ENCODE measurements at places on chromosomes 16 and 17.
A peak's percentile ranks its signal among the peaks of the same experiment; 100 is the strongest.

DNA sequence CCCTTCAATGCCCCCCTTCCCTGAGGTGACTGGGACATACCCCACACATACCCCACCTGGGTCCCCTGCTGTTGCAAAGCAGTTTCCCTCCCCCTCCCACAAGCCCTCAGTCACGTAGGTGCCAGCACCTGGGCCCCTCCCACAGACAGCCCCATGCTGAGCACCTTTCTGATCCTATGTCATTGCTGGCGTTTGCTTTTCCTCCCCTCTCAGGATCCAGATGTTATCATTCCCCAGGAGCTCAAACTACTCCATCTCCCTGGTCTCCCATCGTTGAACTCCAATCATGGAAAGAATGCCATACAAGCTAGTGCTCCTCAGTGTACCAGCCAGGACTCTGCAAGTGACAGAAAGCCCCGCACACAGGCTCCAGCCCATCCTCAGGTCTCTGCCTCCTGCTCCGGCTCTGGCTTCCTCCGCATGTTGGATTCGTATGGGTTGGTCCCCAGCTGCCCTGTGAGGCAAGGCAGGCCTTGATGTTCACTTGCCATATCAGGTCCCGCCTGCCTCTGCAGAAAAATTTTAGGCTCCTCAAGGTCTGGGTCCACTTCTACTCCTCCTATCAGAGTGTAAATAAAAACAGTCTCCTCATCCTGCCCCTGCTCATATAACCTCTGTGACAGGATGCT lies 31.4 kb upstream of the MED9 start:
- no peak for DNase-seq

DNA sequence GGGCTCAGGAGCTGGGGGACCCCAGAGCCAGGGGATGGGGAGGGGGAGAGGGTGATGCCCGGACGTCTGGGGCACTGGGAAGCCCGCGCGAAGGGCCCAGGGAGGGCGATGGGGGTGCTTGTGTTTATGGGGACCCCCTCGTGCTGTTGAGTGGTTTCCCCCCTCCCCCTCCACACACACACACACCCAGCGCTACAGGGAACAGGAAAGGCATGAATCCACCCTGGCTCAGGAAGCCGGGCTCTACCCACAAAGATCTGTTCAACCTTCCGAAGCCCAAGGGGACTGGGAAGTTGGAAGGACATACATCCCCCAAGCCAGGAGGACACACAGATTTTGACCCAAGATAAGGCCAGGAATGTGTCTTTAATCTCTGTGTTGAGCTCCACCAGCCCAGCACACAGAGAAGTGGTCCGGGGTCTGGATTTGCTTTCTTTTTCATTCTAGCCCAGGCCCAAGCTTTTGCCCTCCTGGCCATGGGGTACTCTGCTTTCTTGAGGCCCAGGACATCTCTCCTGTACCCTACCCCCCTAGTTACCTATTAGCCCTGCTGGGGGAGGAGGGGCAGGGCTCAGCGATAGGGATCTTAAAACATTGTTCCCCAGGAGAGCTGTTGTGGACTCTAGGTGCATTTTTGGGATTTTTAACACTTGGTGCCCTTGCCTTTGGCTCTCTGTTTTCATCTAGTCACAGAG lies 1.2 kb downstream of the UBALD2 start:
- DNase-seq = peak; percentile 49

DNA sequence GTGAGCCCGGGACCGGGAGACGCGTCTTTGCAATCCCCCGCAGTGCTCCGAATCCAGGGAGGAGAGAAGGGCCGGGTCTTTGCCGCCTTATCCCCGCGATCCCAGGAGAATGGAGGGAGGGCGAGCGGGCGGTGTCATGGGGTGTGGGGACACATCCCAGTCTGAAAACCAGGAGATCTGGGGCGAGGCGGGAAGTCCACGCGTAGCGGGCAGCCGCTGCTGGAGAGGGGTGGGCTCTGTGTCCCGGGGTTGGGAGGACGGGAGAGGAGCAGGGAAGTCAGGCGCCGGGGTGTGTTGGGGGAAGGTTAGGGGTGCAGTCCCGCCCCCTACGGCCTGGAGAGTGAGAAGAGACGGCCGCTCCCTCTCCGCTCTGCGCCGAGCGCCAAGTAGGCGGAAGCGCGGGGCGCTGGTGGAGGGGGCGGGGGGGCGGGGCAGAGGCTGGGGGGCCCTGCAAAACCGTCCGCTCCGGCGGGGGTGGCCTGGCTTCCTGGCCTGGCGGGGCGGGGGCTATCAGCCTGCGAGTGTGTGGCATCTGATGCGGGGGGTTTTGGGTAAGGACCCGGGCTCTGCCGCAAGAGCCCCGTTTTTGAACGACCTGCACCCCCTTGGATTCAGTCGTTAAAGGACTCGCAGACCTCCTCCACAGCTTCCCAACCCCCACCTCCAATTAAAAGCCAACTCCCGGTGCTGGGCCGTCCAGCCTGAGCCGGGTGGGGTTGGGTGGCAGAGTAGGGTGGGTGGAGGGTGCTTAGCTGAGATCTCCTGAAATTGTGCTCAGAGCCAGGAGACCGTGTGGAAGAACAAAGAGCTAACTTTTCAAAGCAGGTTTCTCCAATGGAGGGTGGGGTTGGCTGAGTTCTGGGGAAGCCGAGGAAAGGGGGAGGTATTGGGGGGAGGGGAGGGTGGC lies 654 bp downstream of the LASP1 start:
- DNase-seq = peak; percentile 57

GRCh38 chr17:2905269-2905668 lies 109.0 kb downstream of the RAP1GAP2 start:
- no peak for DNase-seq

DNA sequence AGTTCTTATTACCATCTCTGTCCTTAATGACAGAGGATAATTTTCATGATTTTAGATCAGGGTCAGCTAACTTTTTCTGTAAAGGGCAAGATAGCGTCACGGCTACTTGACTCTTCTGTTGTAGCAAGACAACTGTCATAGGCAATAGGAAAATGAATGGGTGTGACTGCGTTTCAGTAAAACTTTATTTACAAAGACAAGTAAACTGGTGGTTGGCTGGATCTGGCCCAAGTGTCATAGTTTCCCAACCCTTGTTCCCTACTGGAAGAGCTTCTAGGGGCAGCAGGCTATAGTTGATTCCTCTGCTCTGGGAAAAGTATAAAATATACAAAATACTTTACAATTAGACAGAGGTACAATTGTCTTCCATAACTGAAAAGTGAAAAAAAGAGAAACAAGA lies 50.6 kb upstream of the VPS4A start:
- no peak for DNase-seq

- no peak for DNase-seq
Observed at GRCh38 chr17:66477615-66478283, 175.3 kb downstream of the PRKCA start.

GRCh38 chr17:1643293-1643998 lies 2.1 kb downstream of the SCARF1 start:
- DNase-seq = no peak

GRCh38 chr17:43784628-43785101 lies 4.4 kb downstream of the CFAP97D1 start:
- DNase-seq = peak; percentile 40

DNA sequence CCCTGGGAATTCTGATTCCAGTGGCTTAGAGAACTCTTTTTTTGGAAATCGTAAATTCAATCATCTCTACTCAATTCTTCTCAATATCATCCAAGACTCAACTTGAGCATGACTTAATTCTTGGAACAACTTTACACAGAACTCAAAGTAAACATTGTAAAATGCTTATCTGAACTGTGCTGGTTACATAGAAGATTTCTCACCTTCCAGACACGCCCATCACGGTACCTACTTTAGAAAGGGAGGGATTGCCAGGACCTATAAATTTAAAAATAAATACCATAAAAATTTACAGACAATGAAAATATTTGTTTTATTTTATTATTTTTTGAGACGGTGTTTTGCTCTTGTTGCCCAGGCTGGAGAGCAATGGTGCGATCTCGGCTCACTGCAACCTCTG lies 26.5 kb downstream of the MAP1LC3B start:
- DNase-seq = no peak

DNA sequence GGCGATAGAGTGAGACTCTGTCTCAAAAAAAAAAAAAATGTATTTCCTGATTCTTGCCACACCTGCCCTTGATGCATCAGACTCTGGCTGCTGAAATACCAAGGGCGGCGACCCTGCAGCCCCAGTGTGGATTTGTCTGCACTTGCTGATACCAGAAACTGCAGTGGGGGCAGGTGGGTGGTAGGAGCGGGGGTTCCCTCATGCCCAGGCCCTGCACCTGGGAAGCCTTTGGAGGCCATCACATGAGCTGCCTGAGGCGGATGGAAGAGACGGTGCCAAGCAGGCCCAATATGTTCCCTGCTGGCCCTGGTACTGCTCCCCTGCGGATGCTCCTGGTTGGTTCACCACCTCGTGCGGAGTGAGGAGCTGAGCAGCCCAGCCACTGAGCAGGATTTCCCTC lies 50.6 kb downstream of the MARF1 start:
- DNase-seq = no peak

GRCh38 chr16:49351096-49351487 lies 22.5 kb upstream of the C16orf78 start:
- no peak for DNase-seq

DNA sequence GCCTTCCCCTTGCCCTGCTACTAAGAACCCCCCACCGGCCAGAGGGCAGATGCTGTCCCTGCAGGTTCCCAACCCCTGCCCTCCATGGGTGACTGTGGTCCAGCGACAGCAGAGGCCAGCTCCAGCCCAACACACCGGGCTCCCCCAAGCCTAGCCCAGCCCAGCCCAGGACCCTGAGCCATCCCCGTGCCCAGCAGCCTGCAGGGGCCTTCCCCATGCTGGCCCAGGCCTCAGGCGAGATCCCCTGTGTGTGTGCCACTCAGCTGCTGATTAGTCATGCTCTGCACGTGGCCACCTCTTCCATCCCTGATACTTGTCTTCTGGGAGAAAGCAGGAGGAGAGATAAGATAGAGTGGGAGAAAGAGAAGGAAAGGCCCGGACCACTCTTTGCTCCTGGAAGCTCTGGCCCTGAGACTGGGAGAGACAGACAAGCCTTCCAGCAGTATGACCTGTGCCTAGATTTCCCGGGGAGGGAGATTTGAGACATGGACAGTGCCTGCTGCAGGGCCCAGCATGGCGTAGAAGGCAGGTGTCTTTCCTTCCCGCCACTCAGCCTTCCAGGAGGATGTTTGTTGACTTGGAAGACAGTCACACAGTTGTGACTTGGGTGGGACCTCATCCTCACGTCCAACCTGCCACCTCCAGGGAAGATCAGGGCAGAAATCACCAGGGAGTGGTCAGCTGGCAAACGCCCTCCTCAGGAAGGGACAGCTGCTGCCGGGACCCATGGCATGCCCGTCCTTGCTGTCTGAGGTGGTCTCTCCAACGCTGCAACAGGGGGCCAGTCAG lies 41.3 kb upstream of the RASD1 start:
- no peak for DNase-seq

- no peak for DNase-seq
Observed at GRCh38 chr16:12716658-12717057, 87.0 kb downstream of the CPPED1 start.

- DNase-seq = no peak
Observed at GRCh38 chr17:47423406-47424295, 99.9 kb downstream of the EFCAB13 start.

GRCh38 chr16:55853114-55853513 lies 20.2 kb upstream of the CES1 start:
- DNase-seq = no peak

DNA sequence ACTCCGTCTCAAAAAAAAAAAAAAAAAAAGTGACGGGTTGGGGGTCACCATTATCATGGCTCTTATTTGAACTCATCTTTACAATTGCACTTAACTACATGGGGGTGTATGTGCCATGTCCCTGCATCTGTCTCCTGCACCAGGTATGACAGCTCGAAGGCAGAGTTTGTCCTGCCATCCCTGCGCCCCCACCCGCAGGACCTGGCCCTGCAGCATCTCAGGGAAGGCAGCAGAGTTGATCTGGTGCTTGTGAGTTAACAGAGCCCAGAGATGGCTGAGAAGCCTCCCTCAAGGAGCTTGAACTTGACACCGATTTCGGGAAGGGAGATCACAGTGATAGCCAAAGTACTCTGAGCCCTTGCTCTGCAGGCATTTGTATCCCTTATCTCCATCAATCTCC lies 44.8 kb downstream of the C16orf82 start:
- DNase-seq = no peak

DNA sequence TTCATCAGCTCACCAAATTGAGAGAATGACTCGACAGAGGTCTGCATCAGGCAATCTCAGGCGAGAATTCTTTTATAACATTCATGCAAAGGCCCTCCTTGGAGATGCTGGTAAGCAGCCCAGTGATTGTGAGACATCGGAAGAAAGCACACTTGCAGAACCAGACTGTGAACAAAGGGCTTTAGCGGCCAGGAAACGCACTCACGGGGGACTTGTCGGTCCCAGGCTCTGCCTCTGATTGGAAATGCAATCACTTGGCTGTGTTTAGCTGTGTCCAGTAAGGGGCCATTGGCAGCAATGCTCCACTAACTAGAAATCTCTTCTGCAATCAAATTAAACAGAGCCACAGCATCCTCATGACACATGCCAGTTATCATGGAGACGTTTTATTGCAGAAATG lies 226.7 kb upstream of the CDH13 start:
- DNase-seq = no peak

DNA sequence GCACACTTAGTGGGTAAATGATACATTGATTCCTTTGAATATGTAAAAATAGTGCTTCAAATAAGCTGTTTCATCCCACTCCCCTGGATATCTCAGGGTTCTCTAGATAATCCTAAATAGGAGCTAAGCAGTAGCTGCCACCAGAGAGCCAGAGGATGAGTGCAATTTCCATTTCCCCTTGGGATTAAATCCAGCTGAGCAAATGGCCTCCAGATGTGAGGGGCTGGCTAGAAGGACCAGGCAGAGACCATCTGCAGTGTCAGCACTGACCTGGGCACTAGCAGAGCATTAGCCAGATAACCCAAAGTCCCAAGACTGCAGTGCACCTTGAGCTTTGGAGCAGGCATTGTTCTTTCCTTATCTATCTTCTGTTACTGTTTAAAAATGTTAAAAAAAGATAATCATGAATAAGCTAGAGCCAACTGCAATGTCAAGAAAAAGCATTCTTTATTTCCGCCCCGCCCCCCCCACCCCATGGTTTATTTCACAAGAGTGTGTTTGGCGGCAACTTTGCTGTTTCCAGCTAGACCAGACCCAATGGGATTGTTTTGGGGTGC lies 19.5 kb downstream of the GPR179 start:
- DNase-seq = no peak

Data from cardiac fibroblast (primary cell).